Endothelial cell (in vitro differentiated cells): ENCODE measurements at places on chromosomes 6 and 20. TPM values are rescaled to one million over a fixed set of nuclear protein-coding genes. Genes with fewer than 3 reads are reported as not detected.

- peak overlapping the region; percentile 33 for H3K27ac ChIP-seq
- no peak overlapping the region for H3K4me3 ChIP-seq
- peaks cover 13% of the 10 kb centered on the region for H3K36me3 ChIP-seq
- H3K4me1 ChIP-seq: peaks cover 6% of the 10 kb centered on the region
- H3K27me3 ChIP-seq: peaks cover 14% of the 10 kb centered on the region
These were observed 62.5 kb downstream of the PYGB start for GRCh38 chr20:25310268-25310920.

DNA sequence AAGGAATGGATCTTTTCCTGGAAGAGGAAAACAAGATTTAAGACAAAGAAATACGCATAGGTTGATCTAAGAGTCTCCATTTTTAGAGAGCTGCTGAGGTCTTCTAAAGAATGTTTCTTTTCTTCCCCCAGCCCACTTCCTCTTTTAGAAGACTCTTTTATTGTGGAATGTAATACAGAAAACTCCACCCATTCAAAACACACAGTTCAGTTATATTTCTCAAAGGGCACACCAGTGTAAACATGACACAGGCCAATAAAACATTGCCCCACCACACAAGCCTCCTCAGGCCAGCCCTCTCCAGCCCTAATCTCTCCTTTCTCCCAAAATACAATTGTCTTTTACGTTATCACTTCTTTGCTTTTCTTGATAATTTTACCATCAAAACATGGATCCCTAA lies 42.8 kb downstream of the SLC35B3 start:
- DNase-seq: no peak
- H3K4me3 ChIP-seq: no peak overlapping the region
- no peaks in the 10 kb centered on the region for H3K27me3 ChIP-seq
- no peaks in the 10 kb centered on the region for H3K36me3 ChIP-seq
- no peak overlapping the region for H3K27ac ChIP-seq

LY6G5B gene
- 16.3 TPM for total RNA-seq

DNA sequence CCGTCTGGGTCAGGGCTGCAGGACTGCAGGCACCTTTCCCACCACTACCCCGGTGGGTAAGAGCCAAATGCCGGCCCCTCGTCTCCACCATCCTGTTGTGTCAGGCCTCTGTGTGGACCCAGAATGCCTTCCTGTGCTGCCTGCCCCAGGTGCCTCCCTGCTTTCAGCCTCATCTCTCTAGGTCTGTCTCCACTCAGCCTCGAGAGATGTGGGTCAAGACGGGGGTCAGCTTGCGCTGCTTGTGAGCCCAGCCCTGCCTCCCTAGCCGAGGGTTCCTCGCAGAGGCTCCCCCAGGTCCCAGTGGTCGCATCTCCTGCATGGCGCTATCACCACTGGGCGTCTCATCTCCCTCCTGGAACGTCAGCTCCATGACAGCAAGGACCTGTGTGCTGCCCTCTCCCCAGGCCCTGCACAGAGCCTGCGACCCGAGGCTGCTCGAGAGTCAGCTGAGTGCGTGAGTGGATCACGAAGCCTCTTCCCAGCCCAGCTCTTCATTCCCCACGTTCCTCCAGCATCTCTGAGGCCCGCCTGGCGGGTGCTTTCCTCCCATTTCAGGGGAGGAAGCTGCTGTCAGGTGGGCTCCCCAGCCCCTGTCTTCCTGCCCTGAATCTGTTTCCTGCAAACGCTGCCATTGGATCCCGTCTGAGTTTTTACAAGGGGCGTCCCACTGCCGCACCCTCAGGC lies 38.7 kb upstream of the ZBP1 start:
- peaks cover 25% of the 10 kb centered on the region for H3K4me1 ChIP-seq
- peak overlapping the region; percentile 67 for H3K4me3 ChIP-seq
- peaks cover 14% of the 10 kb centered on the region for H3K27me3 ChIP-seq

TRIM10 gene
- total RNA-seq: not detected

- no peak overlapping the region for H3K27ac ChIP-seq
- H3K4me3 ChIP-seq: no peak overlapping the region
- DNase-seq: no peak
- H3K4me1 ChIP-seq: peaks cover 14% of the 10 kb centered on the region
- H3K27me3 ChIP-seq: no peaks in the 10 kb centered on the region
These were observed 8.8 kb upstream of the CEP85L start for GRCh38 chr6:118660218-118660569.

BTBD3 gene
- 56.0 TPM for total RNA-seq

CST1 gene
- total RNA-seq: 130 TPM

GRCh38 chr6:903761-904160 lies 210.8 kb upstream of the EXOC2 start:
- DNase-seq: no peak
- peaks cover under 1% of the 10 kb centered on the region for H3K36me3 ChIP-seq
- H3K27ac ChIP-seq: no peak overlapping the region
- peaks cover 11% of the 10 kb centered on the region for H3K27me3 ChIP-seq
- H3K4me1 ChIP-seq: no peaks in the 10 kb centered on the region

DNA sequence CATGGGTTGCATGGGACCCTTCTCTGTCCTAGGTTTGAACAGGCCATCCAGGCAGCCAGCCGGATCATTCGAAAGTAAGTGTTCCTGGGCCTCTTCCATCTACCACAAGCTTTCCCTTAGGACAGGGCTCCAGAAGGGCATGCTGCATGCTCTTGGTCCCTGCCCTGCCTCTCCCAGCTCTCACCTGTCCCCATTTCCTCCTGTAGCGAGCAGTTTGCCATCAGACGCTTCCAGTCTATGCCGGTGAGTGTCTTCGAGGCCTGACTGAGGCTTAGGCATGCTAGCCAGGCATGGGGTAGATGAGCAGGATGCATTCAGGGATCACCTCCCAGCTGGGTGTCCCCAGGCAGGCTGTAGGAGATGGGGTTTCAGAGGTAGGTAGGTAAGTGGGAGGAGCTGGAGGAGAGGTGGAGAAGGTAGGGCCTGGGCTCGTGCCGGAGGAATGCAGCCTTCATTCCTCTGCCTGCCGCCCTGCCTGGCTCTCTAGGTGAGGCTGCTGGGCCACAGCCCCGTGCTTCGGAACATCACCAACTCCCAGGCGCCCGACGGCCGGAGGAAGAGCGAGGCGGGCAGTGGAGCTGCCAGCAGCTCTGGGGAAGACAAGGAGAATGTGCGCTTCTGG lies 4.3 kb downstream of the CDC25B start:
- H3K4me3 ChIP-seq: no peak overlapping the region
- peaks cover 21% of the 10 kb centered on the region for H3K36me3 ChIP-seq
- DNase-seq: no peak
- H3K27ac ChIP-seq: no peak overlapping the region

- peaks cover 29% of the 10 kb centered on the region for H3K4me1 ChIP-seq
- no peak overlapping the region for H3K4me3 ChIP-seq
- no peak for DNase-seq
- no peak overlapping the region for H3K27ac ChIP-seq
- no peaks in the 10 kb centered on the region for H3K27me3 ChIP-seq
These were observed 8.6 kb downstream of the TP53RK start for GRCh38 chr20:46680684-46681031.

DNA sequence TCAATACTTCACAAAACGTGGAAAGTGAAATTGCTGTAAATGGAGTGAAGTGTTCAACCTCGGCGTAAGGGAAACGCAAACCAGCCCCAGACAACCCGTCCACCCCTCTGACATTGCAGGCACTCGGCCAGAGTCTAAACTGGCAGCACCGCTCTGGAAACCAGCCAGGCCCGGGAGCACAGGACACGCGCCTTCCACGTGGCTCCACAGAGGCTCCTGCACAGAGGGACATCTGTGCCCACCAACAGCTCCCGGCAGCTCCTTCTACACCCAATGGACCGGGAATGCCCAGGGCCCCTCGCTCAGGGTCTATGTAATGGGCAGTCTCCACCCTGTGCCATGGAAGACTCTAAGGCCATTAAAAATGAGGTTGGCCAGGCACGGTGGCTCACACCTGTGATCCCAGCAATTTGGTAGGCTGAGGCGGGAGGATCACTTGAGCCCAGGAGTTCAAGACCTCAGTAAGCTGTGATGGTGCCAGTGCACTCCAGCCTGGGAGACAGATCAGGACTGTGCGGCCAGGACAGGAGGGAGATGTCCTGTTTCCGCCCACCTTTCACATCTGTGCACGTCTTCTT lies 3.4 kb upstream of the HELZ2 start:
- DNase-seq: no peak
- H3K36me3 ChIP-seq: no peaks in the 10 kb centered on the region
- no peak overlapping the region for H3K27ac ChIP-seq

TSBP1 gene
- not detected for total RNA-seq

ZSCAN16 gene
- 6.5 TPM for total RNA-seq

GNAS-AS1 gene
- 4.9 TPM for total RNA-seq

HLA-DOA gene
- 7.3 TPM for total RNA-seq
